Cardiac septum (tissue), 1 donor: ENCODE measurements at places on chromosomes 4 and X.

DNA sequence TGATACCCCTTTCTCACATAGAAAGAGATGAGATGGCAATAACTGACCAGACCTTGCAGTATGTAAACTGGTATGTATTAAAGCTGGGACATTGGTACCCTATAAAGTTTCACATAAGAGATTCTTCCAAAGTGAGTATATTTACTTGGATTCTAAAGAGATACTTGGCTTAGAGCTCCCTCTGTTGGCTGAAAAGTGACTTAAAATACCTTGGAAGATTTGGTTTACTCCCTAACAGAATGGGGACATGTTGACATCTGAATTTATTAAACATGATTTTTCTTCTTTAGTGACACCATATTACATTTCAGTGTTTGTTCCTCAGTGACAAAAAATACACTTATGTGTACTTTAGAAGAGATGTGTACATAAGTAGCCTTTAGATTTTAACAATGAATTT is 47.9 kb upstream of the RGN start:
- DNase-seq = no peak

DNA sequence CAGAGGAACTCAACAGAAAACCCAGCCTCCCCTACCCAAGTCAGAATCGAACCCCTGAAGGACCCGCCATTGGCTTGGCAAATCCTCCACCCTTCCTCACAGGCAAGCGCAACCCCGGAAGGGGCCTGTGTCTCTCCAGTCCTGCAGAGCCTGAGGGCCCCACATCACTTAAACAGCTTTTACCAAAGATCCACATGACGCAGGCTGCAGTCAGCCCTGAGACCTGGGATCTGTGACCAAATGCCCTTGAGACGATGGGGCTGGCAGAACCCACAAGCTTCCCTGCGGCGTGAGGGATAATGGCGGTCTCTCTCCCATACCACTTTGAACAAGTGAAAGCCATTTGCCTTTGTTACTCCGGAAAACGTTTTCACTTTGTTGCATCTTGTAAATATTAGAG is 54.9 kb downstream of the ACOX3 start:
- DNase-seq = no peak

- no peak for DNase-seq
Observed at GRCh38 chrX:371907-372306, 14.8 kb downstream of the PPP2R3B start.

DNA sequence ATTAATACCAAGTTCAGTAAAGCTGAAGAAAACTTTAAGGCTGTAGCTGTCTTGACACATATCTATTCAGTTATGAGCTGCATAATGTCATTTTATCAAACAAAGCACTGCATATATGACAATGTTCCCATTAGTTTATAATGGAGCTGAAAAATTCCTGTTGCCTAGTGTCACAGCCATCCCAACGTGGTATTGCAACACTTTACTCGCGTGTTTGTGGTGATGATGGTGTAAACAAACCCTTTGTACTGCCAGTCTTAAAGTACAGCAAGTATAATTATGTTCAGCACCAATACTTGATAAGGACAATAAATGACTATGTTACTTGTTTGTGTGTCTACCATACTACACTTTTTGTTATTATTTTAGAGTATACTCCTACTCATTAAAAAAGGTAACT is 1415.6 kb upstream of the PCDH7 start:
- no peak for DNase-seq

GRCh38 chrX:140317462-140317861 is 187.4 kb downstream of the SOX3 start:
- no peak for DNase-seq

DNA sequence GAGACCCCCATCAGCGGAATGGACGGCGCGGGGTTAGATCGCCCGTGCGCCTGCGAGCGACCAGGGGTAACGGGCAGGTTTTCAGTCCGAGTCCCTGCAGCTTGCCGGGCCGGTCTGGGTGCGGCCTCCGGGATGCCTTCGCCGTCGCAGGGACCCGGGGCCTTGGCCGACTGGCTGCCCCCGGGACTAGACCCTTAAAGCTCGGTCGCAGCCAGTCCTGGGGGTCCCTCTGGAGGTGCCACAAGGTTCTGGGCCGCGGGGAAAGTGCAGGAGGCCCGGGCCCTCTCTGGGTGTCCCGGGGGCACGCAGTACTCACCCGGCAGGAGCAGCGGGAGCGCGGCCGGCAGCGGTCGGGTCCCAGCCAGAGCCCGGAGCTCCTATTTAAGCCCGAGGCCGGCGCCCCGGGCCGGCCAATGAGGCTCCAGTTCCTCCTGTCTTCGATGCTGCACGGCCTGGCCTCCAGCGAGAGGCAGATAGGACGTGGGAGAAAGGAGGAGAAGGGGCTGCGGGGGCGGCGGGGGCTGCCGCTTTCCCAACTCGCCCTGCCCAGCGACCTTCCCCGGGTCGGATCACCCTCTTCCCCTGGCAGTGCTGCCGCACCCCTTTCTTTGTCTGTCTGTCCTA is at the start of gene SPON2:
Gene SPON2, minus strand, starts transcription at position 356 of the 624 bp plus-strand sequence.
- peak; percentile 73 for DNase-seq

GRCh38 chr4:84568496-84568895 is 14.4 kb upstream of the CDS1 start:
- no peak for DNase-seq

DNA sequence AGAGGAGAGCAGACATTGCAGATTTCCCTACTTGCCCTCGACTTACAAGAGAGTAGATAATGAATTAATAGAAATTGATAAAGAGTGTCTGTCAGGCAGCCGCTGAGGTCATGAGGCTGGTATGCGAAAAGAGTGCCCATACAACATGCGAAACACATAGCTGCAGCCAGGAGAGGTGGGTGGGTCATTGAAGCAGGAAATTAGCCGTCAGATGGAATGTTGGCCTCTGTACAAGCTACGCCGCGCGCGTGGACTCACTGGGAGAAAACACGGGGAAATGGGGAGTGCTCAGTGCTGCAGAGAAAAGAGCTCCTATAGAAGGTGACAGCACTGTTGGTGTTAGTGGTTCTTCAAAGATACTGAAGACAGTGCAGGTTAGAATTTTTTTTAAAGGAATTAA is 125.1 kb downstream of the RAPGEF2 start:
- DNase-seq = peak; percentile 85

GRCh38 chrX:105190252-105190853 is 30.1 kb downstream of the TEX13A start:
- DNase-seq = no peak

- DNase-seq = no peak
Observed at GRCh38 chr4:81502564-81502963, 30.9 kb upstream of the RASGEF1B start.

DNA sequence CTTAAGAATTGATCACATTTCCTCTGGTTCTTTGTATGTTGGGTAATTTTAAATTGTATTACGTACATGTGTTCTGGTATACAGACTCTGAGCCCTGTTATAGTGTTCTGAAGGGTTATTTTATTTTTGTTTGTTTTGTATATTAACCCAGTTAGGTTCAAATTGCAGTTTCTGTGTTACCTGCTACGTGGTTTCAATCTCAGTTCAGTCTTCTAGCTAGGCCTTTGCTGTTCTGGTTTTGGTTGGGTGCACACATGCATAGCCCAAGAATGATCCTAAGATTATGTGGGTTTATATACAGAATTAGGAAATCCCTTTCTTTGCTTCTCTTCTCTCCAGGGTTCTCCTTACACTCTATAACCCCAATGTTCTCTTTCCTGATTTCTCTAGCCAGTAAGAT is 161.0 kb downstream of the PPP1R2C start:
- DNase-seq = no peak

- DNase-seq = no peak
Observed at GRCh38 chrX:13377550-13377934, 57.7 kb upstream of the ATXN3L start.

DNA sequence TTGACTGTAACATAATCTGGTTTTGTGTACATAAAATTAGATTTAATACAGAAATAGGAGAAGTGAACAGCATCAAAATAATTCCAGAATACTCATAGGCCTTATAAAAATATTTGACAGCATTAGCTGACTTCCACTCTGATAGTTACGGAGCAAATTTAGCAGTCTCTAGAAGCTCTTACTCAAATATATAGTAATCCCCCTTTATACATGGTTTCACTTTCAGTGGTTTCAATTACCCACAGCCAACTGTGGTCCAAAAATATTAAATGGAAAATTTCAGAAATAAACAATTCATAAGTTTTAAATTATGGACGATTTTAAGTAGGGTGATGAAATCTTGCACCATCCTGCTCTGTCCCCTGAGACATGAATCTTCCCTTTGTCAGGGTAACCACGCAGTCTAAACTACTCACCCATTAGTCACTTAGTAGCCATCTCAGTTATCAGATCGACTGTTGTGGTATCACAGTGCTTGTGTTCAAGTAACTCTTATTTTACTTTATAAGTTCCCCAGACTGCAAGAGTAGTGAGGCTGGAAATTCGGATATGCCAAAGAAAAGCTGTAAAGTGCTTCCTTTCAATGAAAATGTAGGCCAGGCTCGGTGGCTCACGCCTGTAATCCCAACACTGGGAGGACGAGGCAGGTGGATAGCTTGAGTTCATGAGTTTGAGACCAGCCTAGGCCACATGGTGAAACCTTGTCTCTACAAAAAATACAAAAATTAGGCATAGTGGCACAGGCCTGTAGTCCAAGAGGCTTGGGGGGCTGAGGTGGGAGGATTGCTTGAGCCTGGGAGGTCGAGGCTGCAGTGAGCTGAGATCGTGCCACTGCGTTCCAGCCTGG is 17.2 kb upstream of the RTL9 start:
- DNase-seq = no peak

DNA sequence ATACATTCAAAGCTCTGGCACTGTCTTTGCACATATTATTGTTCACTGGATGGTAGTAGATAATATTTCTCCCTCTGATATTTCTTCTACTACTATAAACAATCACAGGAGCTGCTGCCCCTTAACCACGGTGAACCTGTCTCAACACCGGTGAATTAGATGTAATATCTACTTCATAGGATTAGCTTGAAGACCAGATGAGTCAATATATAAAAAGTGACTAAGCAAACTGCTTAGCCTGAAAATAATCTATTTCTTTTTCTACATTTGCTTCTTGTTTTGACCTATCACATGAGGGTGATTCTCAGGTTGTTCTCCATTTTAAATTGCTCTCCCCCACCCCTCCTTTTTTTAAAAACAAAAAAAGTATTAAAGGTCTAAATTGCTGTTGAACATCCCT is 645.5 kb downstream of the ANKRD50 start:
- no peak for DNase-seq

DNA sequence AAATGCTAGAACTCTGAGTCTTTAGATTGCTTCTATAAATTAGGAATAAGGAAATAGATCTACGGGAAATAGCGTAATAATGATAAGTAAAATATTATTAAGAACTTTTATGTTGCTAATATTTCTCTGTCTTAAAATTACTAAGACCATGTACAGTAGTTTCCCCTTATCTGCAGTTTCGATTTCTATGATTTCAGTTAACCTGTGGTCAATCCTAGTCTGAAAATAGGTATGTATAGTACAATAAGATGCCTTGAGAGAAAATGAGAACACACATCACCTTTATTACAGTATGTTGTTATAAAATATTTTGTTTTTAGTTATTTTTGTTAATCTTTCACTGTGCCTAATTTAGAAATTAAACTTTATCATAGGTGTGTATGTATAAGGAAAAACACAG is 92.6 kb downstream of the CCSER1 start:
- DNase-seq = no peak

DNA sequence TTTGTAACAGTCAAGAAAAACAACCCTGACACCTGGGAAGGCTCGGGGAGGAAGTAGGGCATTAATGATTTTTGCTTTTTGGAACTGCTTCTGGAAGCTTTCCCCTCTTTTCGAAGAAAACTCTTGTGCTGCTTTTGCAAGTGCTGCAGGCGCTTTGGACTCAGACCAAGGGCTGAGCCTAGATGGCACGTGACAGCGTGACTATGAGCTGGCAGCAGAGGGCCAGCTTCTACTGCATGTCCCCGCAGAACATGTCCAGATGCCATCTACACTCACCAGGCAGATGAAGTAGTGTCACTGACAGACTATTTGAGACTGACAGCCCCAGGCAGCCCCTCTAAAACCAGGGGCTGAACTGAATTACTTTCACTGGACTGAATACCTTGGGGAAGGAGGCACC is 6.2 kb downstream of the NR0B1 start:
- no peak for DNase-seq

DNA sequence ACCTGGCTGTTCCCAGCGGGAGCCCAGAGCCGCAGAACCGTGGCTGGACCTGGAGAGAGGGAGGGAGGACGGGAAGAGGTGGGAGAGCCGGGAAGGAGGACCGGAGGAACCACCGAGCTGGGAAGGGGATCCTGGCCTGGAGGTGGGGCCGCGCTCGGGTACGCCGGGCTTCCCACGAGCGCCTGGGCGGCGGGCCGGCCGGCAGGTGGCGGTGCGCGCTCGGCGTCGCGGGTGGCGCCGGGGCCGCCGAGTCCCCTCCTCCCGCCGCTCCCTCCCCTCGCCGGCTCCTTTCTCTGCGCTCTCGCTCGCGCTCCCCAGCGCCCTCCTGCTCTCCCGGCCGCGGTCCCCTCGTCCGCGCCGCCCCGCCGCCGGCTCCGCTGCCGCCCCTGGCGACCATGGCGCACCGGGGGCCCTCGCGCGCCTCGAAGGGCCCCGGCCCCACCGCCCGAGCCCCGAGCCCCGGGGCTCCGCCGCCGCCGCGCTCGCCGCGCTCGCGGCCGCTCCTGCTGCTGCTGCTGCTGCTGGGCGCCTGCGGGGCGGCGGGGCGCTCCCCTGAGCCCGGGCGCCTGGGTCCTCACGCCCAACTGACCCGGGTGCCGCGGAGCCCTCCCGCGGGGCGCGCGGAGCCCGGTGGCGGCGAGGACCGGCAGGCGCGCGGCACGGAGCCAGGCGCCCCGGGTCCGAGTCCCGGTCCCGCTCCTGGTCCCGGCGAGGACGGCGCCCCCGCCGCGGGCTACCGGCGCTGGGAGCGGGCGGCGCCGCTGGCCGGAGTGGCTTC is at the start of gene SORCS2:
Gene SORCS2, plus strand, starts transcription at position 287 of the 778 bp plus-strand sequence.
- peak; percentile 77 for DNase-seq

DNA sequence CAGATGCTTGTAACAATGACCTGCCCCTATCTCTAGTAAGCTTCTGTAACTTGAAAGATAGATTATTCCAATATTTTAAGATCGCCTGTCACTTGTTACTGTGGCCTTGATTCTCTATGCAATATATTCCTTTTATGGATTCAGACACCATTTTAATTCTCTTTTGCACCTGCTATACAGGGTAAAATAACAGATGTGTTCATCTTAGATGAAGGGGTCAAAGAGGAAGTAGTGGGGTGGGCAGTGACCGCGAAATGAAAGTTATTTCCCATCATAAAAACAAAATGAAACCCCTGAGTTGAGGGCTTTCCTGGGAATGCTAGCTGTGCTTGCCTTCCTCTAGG is 175.9 kb downstream of the TSPAN5 start:
- no peak for DNase-seq

GRCh38 chrX:80246271-80246670 is 174.0 kb upstream of the TENT5D start:
- DNase-seq = no peak

DNA sequence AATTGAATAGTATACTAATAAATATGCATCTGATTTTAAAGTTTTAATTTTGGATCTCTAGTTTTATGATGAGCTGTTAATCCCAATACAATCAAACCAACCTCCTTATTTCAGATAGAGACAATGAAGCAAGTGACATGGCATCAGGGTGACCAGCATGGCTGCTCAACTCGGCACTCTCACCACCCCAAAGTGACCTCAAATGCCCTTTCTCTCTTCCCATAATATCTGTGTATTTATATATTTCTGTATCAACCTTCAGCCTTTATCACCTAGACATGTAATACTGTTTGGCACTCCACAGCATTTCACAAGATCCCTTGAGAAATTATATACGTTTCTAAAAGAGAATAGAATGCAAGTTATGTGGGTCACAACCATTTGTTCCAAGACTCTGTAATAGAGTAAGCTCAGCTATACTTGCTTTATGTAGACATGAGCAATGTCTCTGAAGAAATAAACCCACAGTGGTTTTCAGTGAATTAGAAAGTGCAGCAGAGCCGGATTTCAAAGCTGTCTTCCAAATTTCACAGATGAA is 1623.2 kb upstream of the PABPC4L start:
- DNase-seq = no peak
